ENCODE measurements at places on chromosomes 7 and 10.

- peak; percentile 38 for DNase-seq
Observed at GRCh38 chr7:155339474-155339873, 41.8 kb downstream of the INSIG1 start.

GRCh38 chr10:20598590-20598989 is 298.5 kb downstream of the NEBL start:
- peak; percentile 82 for DNase-seq

DNA sequence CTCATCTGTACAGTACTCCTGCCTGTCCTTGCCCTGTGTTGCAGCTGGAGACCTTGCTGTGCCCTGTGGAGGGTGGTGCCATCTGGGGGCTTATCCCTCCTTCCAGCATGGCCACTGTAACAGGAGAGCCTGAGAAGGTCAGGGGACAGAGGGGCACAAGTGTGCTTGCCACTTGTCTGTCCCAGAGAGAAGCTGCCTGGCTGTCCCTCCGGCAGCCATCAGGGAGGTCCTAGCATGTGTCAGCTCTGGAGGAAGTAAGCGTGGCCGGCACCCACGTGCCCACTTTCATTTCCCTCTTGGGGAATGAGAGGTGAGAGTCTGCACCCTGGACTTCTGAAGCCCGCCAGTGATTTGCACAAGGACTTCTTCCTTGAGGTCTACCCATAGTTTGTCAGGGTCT is 97.0 kb upstream of the PPIF start:
- no peak for DNase-seq

DNA sequence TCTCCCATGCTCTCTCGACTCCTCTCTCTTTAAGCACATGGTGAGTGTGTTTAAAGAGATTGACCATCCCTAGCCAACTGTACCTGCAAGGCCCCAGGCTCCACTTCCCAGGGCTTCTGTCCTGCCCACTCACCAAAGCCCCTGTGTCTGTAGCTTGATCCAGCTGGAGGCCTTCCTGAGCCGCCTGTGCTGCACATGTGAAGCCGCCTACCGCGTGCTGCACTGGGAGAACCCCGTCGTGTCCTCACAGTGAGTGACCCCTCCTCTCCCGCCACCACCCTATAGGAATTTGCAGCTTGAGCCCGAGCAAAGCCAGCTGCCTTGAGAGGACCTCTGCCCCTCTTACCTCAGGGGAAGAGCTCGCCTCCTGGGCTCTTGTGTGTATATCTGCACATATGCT is 11.2 kb downstream of the ZFYVE27 start:
- DNase-seq, result no peak
